ENCODE measurements at places on chromosomes 13 and 19.
A peak's percentile ranks its signal among the peaks of the same experiment; 100 is the strongest.

DNA sequence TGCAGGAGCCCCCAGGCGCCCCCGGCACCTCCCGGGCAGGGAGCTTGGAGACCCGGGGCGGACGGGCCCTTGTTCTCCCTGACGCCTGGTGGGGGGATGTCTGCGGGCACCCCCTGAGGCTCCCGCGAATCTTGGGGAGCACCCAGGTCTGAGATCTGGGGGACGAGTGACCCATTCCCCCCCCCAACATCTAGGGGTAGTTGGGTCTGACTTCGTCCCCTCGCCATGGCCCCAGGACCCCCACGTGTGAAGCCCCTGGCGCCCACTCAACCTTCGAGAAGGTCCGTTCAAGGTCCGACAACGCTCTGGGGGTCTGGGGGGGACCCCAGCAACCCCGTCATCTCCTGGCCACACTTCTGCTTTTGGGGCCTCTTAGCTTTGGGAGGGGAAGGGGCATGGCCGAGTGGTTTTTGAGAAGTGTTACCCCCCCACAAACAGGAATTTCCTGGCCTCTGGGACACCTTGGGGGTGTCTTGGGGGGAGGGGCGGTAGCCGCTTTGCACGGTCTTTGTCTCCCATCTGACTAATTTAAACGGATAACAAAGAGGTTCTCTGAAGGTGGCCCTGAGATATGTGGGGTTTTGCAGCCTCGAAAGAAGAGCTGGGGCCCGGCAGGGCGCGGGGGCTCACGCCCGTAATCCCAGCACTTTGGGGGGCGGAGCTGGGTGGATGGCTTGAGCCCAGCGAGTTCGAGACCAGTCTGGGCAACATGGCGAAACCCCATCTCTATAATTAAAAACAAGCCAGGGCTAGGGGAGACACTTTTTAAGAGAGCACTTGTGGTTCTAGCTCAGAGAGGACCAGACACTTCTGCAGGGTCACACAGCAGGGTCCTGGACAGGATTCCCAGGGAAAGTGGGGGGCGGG lies 608 bp downstream of the CNN2 start:
- DNase-seq = no peak

- DNase-seq = no peak
Measured at GRCh38 chr13:99421758-99422585, 79.3 kb upstream of the TM9SF2 start.

DNA sequence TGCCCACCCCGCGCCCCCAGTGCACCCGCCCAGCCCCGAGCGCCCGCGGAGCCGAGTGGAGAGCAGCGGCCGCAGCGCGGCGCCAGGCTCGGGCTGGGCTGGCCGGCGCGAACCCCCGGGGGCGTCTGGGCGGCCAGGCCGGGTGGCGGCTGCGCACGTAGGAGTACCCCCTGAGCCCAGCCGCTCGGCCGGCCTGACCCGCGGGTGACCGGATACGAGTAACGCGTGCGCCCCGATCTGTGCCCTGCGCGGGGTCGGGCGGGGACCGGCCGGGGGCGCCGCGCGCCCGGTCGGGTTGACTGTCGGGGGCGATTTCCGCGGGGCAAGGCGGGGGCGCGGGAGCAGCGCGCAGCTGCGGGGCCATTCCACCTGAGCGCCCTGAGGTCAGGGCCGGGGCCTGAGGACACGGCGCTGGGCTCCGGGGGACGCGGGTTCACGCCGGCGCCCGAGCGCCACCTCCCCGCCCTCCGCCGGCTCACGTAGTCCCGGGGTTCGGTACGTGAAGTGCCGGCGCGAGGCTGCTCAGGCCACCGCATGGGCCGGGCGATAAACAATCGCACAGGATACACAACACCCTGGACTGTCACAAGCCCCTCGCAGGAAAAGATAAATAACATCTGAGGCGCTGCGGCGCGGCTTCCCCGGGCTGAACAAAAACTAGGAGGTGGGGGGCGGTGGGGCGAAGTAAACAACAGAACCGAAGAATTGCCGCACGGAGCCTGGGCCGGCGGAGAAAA lies 37.6 kb upstream of the FLT1 start:
- peak; percentile 57 for DNase-seq

DNA sequence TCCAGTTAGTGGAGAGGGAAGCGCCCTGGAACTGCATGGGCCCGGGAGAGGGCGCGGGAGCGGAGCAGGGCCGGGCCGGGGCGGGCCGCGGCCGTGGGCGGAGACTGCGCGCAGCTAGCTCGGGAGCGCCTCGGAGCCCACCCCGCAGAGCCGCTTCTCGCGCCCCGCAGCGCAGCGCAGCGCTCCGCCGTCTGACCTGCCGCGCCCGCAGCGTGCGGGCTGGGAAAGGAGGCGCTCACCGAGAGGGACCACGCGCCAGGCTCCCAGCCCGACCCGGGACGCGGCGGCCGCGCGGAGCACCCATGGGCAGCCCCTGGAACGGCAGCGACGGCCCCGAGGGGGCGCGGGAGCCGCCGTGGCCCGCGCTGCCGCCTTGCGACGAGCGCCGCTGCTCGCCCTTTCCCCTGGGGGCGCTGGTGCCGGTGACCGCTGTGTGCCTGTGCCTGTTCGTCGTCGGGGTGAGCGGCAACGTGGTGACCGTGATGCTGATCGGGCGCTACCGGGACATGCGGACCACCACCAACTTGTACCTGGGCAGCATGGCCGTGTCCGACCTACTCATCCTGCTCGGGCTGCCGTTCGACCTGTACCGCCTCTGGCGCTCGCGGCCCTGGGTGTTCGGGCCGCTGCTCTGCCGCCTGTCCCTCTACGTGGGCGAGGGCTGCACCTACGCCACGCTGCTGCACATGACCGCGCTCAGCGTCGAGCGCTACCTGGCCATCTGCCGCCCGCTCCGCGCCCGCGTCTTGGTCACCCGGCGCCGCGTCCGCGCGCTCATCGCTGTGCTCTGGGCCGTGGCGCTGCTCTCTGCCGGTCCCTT lies at the start of gene MLNR:
TSS of gene MLNR (plus strand) at position 303 of the 820 bp plus-strand sequence. CDS start at position 303, 0 bp downstream.
- peak; percentile 76 for DNase-seq

- no peak for DNase-seq
Measured at GRCh38 chr19:54063350-54064116, at the start of gene VSTM1. Gene VSTM1 (minus strand): TSS chr19:54063897. CDS start chr19:54063777, 120 bp downstream.

DNA sequence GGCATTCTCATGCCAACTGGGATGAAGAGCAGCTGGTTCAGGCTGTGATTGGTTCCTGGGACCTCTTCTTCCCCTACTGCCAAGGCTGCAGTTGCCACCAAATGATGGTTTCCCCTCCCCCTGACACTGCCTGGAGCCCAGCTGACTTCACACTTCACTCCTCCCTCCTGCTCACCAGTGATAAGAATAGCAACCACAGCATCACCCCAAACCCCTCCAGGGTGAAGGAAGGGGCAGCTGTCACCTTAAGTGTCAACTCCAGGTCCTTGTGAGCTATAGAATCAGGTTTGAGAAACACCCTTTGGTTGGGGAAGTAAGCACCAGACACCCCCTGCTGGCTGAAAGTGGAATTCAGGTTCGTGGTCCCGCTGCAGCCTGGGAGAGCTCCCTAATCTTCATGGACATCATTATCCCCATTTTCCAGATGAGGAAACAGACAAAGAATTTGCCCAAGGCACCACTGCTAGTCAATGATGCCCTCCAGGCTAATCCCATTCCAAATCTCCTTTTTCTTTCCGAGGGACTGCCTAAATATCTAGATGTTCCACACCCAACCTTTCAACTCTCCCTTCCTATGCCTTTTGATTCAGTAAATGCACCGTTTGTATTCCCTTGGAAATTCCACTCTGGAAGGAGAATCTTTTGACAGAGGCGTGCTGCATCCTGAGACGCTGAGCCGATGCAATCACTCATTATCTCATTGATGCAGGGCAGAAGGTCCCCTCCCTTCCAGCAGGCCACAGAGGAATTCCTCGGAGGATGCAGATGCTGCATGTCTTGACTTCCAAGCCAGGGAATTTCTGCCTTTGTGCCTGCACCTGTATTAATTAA lies 50.6 kb upstream of the UQCRFS1 start:
- peak; percentile 68 for DNase-seq

GRCh38 chr13:90526711-90527110 lies 820.8 kb upstream of the MIR17HG start:
- no peak for DNase-seq

DNA sequence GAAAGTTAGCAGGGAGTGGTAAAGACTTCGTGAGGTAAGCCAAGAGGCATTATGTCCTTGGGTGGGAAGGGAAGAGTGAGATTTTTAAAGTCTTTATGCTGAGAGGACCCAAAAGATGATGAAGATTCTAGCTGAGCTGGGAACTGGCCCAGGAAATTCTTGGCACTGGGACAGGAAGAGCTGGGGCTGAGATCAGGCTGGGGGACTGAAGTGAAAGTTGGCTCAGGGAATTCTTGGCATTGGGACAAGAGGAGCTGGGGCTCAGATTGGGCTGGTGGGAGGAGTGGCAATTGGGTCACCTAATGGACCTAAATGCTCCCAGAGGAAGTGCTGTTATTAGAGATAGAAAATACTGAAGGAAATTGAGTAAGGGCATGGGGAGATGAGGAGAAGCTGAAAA lies 8.8 kb downstream of the SCEL start:
- no peak for DNase-seq

GRCh38 chr13:43058318-43058674 lies 34.9 kb downstream of the DNAJC15 start:
- peak; percentile 45 for DNase-seq

DNA sequence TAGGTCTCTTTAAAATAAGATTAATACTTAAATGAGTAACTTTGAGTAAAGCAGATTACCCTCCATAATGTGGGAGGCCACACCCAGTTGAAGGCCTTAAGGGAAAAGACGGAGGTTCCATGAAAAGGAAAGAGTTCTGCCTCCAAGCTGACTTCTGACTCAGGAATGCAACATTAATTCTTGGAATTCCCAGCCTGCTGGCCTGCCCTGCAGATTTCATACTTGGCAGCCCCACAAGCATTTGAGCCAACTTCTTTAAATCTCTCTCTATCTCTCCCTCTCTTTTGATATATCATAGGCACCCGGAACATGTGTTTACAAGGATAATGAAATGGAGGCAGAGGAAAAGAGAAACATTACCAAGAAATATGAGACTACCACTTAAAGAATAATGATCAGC lies 902.3 kb upstream of the MIR17HG start:
- DNase-seq = peak; percentile 38

DNA sequence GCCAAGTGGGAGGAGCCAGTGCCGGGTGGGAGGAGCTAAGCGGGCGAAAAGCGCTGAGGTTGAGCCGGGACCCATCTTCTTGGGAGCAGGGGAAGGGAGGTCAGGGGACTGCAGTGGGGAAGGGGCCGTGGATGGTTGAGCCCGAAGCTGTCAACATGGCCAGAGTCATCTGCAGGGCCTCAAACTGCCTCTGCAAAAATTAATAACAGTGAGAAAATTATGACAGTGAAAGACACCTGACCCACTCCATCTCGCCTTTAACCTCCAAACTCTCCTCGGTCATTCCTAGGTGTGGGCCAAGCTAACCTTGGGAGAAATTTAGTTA lies 30.1 kb downstream of the ZNF557 start:
- no peak for DNase-seq

GRCh38 chr13:37910790-37911189 lies 41.2 kb upstream of the TRPC4 start:
- no peak for DNase-seq

DNA sequence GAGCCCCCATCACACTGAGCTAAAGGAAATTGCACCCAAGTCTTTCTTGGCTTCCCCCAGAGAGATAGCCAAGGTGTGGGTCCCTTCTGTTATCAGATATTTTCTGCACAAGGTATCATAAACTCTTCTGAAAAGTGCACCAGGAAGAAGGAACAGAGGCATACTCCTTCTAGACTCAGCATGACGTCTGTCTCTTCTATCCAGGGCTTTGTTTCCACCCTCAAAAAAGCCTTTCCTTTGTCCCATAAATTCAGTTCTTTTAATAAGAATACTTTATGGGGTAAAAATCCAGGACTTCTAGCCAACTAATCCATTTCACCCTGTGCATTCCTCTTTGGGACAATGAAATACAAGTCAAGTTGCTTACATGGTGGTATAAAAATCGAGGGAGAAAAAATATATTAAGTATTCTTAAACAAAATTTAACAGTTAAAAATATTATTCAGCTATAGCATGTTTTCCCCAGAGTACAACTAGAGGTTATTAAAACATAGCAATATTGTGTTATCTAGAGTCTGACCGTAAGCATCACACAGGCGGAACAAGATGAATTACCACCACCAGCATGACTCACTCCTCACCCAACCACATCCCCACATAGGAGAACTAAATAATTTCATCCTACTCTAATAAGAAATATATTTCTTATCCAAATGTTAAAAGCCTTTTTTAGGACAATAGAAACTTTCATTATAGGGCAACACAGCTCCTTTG lies 79.9 kb upstream of the GPC6 start:
- no peak for DNase-seq

DNA sequence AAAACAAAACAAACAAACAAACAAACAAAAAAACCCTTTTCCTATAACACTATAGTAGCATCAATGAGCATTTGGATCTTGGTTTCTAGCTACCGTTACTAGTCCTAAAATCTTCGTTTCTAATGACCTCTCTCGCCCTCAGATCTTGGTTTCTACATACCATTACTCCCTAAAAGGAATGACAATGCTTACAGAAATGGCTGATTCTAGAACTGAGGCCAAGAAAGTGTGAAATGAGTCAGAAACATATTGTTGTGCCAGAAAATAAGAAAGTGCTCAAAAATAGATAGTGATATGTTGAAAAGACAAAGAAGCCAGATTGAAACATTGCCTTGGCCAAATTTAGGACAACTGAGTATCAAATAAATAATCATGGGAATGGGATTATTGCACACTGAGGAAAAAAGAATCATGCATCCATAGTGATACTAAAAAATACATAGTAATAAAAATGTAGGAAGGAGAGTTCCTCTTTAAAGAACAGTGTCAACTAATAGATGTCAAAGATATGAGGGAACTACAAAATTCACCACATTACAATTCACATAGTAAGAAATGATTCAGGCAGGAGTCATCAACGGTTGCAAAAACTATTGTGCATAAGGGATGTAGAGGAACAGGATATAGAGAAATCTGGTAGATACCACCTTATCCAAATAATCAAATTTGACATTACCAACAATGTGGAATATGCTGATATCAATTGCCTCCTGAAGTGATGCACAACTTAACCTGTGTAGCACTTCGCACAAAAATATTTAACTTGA lies 386.6 kb downstream of the DIAPH3 start:
- no peak for DNase-seq

DNA sequence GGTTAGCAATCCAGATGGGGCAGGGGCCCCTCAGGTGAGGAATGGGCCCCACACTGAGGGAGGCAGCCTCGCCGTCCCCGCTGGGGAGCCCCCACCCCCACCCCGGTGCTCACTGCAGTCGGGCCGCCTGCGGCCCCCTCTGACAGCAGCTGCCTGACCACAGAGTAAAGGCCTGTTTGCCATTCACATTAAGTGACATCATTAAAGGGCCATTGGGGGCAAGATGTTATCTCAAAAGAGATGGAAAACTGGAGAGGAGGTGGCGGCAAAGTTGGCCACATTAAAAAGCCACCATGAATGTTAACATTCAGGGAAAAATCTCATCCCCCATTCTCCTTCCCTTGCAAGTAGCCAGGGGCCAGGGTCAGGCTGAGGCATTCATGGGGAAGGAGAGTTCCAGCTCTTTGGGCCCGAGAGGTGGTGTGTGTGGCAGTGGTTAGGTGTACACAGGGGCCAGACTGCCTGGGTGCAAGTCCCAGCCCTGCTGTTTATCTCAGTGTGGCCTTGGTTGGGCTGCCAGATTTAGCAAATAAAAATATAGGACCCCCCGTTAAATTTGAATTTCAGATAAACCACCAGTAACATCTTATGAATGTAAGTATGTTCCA lies 20.9 kb downstream of the VSTM2B start:
- no peak for DNase-seq

GRCh38 chr13:68851026-68851425 lies 1256.6 kb upstream of the ATXN8OS start:
- DNase-seq = no peak

Data from H9 (cell line).